Stimulated activated CD8-positive, alpha-beta memory T cell treated with anti-CD3 and anti-CD28 coated beads, Interleukin-7, amount 100 ng/mL, for 1 hour (primary cell): ENCODE measurements at places on chromosomes 4 and X.

- DNase-seq: no peak
Observed at GRCh38 chrX:41558531-41558930, 111.4 kb downstream of the NYX start.

- DNase-seq: no peak
Observed at GRCh38 chr4:124337874-124338273, 374.7 kb downstream of the ANKRD50 start.

DNA sequence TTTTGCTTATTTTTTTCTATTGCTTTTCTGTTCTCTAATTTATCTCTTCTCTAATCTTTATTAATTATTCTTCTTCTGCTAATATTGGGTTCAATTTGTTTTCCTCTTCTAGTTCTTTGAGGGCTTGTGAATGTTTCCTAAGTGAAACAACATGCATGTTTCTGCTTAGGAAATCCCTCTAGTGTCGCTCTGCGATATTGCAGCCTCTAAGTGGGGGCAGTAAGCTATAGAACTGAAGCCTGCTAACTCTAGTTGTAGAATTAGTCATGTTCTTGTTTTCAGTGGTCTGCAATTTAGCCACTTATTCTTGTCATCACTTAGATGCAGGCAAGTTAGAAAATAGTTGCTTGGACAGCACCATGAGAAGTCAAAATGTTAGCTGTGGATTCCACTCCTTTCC lies 222.6 kb downstream of the SPIN4 start:
- no peak for DNase-seq

DNA sequence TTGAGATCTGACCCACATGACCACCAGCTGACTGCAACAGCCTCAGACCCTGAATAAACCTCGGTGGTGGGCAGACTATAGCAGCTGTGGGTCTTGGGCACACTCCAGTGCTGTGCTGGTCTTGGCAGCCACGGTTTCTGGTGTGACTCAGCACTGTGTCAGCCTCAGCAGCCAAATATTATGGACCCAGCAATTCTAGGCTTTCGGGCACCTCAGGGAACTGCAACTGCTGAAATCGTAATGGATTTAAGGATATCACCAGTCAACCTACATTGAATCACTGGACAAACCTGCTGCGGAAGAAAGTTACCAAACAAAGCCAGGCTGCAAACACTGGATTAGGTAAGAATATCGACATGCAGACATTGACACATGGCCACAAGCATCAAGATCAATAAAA lies 10.5 kb upstream of the UBE2NL start:
- no peak for DNase-seq
